ENCODE measurements at places on chromosomes 6 and 20. TPM values are rescaled to one million over a fixed set of nuclear protein-coding genes. Genes with fewer than 3 reads are reported as not detected.

The SLCO4A1 gene
- total RNA-seq: 0.56 TPM

The ASXL1 gene
- 29.9 TPM for total RNA-seq

The ADGRB3 gene
- not detected for total RNA-seq

The IMPG1 gene
- not detected for total RNA-seq

The C6orf141 gene
- total RNA-seq: not detected

The PRDM13 gene
- not detected for total RNA-seq

The MPIG6B gene
- not detected for total RNA-seq

All from IMR-90 (cell line).